ENCODE measurements at places on chromosomes 7 and 10.

GRCh38 chr10:113454341-113455061, 98.4 kb upstream of the HABP2 start:
- DNase-seq = no peak

- no peak for DNase-seq
Measured at GRCh38 chr7:6533893-6534495, 17.3 kb downstream of the GRID2IP start.

- no peak for DNase-seq
Measured at GRCh38 chr7:2824678-2825461, 19.2 kb downstream of the GNA12 start.

DNA sequence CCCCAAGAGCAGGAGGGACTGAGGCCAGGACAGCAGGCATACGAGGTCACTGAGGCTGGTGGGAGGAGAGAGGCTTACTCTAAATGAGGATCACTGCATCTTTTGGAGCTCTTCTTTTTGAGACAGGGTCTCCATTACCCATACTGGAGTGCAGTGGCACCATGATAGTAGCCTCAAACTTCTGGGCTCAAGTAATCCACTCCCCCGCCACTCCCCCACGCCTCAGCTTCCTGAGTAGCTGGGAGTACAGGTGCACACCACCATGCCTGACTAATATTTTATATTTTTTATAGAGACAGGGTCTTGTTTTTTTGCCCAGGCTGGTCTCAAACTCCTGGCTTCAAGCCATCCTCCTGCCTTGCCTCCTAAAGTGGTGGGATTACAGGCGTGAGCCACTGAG, 25.8 kb downstream of the OGDH start:
- DNase-seq = no peak

DNA sequence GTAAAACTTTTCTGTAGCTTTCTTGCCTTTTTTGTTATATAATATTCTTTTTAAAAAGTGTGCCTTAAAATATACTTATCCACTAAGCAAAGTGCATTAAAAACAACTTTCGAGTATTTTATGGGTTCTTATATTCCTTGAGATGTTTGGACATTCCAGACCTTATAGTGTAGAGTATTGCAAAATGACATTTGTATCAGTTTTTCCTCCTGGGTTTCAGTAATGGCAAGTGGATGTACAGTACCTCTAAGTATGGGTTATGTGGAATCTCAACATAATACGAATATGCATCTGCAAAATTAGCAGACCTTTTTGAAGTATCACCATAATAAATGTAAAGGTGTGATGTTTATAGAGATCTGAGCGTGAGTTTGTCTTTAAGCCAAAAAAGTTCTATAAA, 2.7 kb downstream of the CDK13 start:
- DNase-seq = no peak

DNA sequence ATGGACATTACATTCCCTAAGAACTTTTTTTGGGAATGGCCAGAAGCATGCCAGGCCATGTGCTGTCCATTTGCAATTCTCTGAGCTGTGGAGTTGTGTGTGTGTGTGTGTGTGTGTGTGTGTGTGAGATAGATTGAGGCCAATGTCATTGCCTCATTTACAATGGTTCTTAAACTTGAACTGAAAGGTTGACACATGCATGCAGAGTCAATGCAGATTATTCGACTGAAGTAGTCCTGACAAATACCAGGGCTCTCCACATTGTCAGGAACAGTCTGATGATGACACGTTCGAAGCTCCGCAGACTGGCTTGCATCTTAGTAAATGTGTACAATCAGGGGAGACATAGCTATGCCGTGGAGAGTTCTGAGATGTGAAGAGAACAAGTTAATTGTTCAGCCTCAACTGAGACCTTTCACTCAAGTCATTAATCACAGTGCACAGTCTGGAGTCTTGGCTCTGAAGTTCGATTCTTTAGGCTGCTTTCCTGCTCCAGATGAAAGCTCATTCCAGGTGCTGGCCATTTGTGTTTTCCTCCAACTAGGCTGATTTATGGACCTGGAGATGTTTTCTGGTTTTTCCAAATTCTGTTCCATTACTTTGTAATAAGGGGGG, 921.9 kb downstream of the LRMDA start:
- no peak for DNase-seq

DNA sequence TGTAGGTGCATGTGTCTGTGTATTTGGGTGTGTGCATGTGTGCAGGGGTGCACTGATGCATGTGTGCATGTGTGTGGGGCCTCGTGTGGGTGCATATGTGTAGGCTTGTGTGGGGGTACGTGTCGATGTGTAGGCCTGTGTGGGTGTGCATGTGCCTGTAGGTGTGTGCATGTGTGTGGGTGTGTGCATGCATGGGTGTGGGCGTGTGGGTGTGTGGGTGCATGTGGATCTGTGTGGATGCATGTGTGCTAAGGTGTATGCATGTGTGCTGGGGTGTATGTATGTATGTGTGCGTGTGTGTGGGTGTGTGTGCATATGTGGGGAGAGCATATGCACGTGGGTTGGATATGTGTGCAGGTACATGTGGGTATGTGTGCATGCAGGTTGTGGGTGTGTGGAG, 73.2 kb downstream of the NKX6-2 start:
- peak; percentile 3 for DNase-seq

DNA sequence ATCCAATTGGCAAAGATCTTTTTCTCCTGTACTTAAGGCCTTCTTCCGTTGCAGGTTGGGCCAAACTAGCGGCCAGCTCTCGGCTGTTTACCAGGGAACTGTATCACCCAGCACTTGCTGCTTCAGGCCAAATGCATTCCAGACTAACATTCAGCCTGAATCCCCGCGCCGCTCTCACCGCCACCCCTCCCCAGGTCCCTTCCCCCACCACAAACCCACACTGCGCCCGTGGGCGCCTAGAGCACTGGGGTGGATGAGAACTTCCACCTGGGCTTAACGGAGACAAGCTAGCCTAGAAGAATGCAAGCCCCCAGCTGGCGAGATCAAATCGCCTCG, 676 bp downstream of the TCAF1 start:
- no peak for DNase-seq

DNA sequence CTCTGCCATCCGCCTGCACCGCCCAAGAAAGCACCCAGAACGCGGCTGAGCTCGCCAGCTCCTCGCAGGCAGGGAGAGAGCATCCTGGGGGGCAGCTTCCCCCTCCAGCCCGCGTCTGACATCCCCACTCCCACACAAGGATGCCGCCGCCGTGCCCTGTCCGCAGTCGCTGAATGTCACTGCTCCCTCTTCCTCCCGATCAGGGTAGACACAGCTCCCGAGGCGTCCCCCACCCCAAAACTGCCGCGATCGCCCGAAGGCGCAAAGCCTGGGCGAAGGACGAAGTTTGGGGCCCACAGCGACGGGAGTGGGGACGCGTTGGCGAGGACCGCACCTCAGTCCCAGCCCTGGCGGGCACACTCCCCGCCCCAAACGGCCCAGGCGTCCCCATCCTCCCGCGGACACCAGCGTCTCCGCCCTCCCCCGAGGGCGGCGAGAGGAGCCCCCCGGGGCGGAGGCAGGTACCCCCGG, 1.5 kb upstream of the KAT6B start:
- DNase-seq = no peak

- DNase-seq = no peak
Measured at GRCh38 chr10:62885684-62886461, 69.7 kb upstream of the EGR2 start.

GRCh38 chr7:87483131-87483530, 7.7 kb upstream of the ABCB4 start:
- no peak for DNase-seq

GRCh38 chr7:90661290-90662151, 65.4 kb downstream of the CDK14 start:
- no peak for DNase-seq

DNA sequence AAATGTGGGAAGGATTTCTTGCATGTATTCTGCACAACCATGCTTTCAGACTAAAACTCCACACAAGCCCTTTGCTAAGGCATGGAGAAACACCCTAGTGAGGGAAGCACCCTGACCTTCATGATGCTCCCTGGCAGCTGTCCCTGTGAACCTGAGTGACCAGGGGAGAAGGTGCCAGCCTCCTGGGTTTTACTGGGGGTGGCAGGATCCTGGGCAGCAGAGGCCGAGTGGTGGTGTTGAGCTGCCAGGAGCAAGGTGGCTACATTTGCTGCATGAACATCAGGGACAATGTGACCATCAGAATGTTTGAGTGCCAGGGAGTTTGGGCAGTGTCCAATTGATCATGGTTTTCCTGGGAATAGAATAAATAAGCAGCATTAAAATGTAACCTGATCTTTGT, 437.9 kb downstream of the TCERG1L start:
- DNase-seq = no peak

DNA sequence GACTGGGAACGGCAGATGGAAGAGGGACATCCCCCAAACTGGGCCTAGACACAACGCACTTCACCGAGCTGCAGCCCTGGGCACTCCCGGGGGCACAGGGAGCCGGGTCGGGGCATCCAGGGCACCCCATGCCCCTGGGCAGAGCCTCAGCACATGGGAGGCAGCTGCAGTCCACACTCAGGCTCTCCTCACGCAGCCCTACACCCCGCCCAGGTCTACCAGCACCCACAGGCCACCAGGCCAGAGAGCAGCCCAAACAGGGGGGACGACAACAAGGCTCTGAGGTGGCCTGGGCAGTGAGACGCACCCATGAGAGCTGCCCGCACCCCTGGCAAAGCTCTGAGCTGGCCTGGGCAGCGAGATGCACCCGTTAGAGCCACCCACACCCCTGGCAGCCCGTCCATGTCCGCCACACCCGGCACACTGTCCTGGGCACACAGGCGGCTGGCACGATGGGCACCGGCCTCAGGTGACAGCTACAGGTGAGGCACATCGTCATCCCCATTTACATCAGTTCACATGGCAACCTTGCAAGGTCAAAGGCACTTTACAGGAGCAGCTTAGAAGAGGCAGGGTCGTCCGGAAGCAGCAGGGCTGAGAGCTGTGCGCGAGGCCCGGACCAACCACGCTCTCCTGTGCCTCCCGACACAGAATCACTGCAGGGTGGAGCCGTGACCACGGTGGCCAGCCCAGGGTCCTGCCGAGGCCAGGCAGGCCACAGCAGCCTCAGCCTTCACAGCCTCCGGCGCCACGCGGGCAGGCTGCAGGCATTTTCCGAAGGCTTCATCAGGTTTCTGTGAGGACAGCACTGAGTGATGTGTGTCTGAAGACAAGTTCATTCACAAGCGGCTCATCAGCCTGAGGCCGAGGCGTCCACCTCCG, 228.6 kb downstream of the MAD1L1 start:
- no peak for DNase-seq

DNA sequence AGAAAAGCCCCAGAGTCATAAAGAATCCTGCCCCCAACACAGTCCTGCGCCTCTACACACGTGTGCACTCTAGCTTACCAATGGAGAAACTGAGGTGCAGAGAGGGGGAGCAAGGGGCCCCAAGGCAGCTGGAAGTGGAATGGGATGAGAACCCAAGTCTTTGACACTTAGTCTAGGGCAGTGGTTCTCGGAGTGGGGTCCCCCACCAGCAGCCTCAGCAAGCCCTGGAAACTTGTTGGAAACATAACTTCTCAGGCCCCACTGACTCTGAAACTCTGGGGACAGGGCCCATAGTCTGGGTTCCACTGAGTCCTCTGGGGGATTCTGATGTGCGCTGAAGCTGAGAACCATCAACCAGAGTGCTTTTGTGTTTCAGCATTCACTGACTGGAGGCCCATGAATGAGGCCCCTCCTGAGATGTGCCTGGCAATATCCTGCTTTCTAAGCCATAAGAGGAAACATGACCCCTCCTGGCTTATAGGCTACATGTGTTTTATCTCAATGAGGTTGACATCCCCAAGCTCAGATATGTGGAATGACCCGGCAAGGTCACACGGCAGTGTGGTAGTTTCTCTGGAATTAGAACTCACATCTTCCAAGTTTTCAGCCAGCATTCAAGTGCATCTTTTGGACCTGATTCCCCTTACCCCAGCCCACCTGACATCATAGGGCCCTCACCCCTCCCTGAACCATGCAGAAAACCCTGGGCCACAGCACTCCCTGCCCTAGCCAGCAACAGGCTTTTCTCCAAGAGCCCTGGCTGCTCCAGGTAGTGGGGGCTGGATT, 147.3 kb upstream of the PCBD1 start:
- DNase-seq = no peak

GRCh38 chr7:101420436-101420835, 57.8 kb downstream of the COL26A1 start:
- no peak for DNase-seq

- DNase-seq = no peak
Measured at GRCh38 chr10:34789966-34790506, 25.1 kb downstream of the PARD3 start.

- DNase-seq = no peak
Measured at GRCh38 chr10:79382491-79382941, 35.2 kb downstream of the PPIF start.

DNA sequence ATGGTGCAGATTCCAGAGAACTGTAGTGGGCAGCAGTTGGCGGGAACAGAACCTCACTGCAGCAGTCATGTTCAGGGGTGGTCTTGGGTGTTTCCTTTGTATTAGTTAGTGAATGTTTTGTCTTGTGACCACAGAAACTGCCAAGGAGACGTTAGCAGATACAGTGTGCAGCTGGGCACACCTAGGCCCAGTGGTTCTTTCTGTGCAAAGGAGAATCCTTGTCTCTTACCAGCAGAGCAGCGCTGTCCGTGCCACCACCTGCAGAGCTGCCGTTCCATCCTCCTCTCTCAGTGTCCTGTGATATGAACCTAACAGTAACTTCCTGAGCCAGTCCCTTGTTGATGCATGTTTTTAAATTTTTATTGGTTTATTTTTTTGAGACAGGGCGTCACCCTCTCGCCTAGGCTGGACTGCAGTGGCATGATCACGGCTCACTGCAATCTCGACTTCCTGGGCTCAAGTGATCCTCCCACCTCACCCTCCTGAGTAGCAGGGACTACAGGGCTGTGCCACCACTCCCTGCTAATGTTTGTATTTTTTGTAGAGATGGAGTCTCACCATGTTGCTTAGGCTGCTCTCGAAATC, 60.6 kb downstream of the WDR37 start:
- DNase-seq = no peak

- DNase-seq = no peak
Measured at GRCh38 chr7:135763261-135763660, 14.6 kb upstream of the FAM180A start.

- no peak for DNase-seq
Measured at GRCh38 chr7:77242068-77242467, 42.4 kb upstream of the FGL2 start.

- DNase-seq = no peak
Measured at GRCh38 chr7:30323006-30323355, 38.6 kb downstream of the ZNRF2 start.

GRCh38 chr10:78925800-78926319, 142.9 kb upstream of the ZMIZ1 start:
- DNase-seq = no peak

- DNase-seq = no peak
Measured at GRCh38 chr7:55069271-55069792, 50.5 kb downstream of the EGFR start.

- no peak for DNase-seq
Measured at GRCh38 chr10:89942217-89942616, 240.8 kb downstream of the KIF20B start.

- DNase-seq = no peak
Measured at GRCh38 chr10:94963901-94964300, 25.4 kb downstream of the CYP2C9 start.

- no peak for DNase-seq
Measured at GRCh38 chr10:129163531-129163930, 303.5 kb upstream of the MGMT start.

GRCh38 chr7:6272481-6273323, at the start of gene CYTH3:
TSS of gene CYTH3 (minus strand) at chr7:6272624. CDS start at chr7:6272507, 117 bp downstream.
- peak; percentile 75 for DNase-seq

- DNase-seq = no peak
Measured at GRCh38 chr7:123769371-123769770, 20.6 kb upstream of the WASL start.

All from T-helper 17 cell (primary cell).